Stimulated activated CD8-positive, alpha-beta memory T cell treated with anti-CD3 and anti-CD28 coated beads, Interleukin-4, amount 100 ng/mL, for 4 hours (primary cell): ENCODE measurements at places on chromosomes 12 and 14.

DNA sequence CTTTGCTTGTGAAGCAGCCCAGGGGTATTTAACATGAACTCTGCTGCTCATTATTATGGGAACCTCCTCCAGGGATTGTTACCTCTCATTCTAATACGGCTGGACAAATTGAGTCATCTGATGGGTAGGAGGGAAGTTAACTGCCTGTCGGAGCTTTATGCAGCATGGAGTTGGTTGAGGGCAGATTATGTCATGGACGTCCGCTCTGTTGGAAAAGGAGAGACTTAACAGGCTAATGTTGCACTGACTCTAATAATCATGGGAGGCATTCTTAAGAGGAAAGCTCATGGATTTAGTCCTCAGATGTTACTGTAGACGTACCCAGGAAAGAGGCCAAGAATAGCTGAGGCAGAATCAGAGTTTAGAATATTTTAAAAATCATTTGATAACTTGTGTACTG is 9.9 kb downstream of the POP5 start:
- no peak for DNase-seq

GRCh38 chr12:4099276-4099675 is 174.3 kb upstream of the CCND2 start:
- DNase-seq = no peak

DNA sequence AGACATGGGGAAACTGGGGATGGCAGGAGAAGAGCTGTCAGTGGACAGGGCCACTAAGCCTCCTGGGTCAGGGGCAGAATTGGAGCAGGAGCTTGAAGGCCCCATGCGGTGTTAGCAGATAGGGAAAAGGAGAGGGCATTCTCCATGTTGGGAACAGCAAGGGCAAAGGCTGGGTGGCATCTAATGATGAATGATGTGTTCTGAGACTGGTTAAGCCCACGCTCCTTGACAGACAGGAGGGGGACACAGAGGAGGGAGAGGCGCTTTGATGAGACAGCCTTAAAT is 63.0 kb downstream of the CLMN start:
- no peak for DNase-seq

GRCh38 chr12:113980537-113981337 is 14.6 kb upstream of the RBM19 start:
- no peak for DNase-seq

DNA sequence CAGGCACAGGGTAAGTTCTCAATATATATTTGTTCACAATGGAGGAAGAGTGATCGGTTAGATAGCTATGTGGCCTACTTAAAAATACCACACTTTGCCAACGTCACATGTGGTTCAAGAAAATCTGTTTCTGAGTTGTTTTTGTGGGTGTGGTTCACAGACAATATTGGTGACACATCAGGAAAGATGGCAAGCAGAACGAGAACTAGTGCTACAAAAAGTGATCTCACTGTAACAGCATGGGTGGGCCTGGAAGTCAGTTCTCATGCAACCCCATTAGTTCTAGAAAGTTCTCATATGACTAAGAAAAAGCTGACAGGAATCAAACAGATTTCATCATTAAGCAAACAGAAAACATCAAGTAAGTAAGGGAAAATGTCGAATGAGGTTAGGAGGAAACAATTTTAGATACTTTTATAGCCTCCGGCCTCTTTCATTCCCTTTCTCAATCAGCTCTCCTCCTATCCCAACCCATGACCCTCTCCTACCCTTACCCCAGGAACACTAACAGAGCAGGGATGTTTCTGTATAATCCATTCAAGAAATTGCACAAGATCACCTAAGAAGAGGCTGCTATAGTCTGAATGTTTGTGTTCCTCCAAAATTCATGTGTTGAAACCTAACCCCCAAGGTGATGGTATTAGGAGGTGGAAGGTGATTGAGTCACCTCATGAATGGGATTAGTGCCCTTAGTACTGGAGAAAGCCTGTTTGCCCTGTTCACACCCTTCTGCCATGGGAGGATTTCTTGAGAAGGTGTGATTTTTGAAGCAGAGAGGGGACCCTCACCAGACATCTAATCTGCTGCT is 15.5 kb upstream of the NTN4 start:
- DNase-seq = no peak

GRCh38 chr12:18158774-18159557 is 69.0 kb upstream of the RERGL start:
- no peak for DNase-seq

GRCh38 chr12:31306866-31307265 is 19.1 kb downstream of the SINHCAF start:
- DNase-seq = no peak
